ENCODE measurements at places on chromosomes 2 and 18.

DNA sequence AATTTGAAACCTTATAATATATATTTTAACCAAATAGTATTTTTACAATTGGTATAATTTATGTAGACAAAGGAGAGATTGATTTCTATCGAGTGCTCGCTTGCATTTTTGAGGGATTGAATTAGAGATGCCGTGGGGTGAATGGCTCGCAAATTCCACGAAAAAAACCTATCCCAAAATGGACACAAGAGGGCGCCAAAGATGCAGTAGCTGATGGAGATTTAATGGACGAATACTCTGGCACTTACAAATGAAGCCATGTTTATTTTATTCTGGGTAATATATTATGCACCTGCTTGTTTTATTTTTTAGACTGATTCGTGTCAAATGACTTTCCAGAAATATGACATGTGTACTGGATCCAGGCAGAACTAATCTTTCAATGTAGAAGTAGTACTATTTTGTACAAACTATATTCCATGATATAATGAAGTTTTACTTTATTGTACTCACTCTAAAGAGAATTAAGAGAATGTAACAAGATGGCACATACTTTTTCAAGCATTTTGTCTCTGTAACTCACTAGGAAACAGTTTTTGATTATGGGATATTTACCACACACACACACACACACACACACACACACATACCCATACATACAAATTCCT lies 505.4 kb downstream of the PLCL1 start:
- DNase-seq = no peak

- no peak for DNase-seq
Observed at GRCh38 chr18:48828691-48829442, 121.9 kb downstream of the SMAD7 start.

DNA sequence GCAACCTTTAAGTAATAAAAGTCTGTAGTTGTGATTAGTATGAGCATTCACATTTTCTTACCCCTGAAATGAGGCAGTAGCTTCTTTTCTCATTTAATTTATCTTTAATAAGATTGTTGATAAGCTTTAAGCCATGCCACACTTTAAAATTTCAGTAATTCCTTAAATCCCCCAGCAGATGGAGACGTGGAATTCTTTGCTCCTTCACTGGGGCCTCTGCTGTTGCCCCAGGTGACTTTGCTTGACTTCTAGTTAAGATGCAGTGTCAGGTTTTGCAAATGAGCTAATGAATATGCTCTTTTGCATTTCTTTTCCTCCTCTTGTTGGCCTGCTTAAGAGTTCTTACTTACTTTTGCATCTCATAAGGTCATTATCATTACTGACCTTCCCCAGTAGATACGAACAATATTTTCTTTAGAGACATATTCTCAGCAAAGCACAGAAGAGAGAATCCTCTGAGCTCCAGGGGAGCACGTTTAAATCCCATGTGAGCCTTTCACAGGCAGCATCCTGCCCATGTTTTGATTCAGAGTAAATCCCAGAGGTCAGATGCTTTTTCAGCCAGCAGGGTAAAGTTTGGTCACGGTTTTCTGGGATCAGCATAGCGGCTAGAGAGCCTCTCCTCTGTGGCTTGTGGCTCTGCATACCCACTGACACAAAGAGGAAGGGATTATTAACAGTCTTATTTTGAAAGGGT lies 222.9 kb downstream of the PTPRM start:
- DNase-seq = no peak

DNA sequence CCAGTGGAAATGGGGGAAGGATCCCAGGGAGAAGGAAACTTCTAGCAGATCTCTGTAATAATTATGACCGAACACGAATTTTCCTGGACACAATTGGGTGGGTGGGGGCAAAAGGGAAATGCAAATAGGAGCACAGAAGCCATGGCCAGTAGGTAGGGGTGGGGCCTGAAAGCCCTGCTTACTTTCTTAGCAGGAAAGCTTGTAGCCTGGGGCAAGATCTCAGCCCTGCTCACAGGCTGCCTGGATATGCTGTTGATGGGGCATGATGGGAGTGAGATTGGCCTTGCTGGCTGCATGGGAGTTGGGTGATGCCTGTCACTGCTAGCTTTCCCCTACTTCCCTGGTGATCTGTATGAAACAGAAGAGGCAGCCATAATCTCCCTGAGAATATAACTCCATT lies 45.9 kb upstream of the SPOPL start:
- no peak for DNase-seq

All from T1000 (cell line).